Naive B cell (primary cell): ENCODE measurements at places on chromosomes 2 and 18. TPM values are rescaled to one million over a fixed set of nuclear protein-coding genes. Genes with fewer than 3 reads are reported as not detected.

GRCh38 chr2:151654891-151655290 is 79.4 kb downstream of the NEB start:
- DNase-seq = no peak

GRCh38 chr2:230925879-230926765 is 1.1 kb upstream of the GPR55 start:
- DNase-seq = no peak

DNA sequence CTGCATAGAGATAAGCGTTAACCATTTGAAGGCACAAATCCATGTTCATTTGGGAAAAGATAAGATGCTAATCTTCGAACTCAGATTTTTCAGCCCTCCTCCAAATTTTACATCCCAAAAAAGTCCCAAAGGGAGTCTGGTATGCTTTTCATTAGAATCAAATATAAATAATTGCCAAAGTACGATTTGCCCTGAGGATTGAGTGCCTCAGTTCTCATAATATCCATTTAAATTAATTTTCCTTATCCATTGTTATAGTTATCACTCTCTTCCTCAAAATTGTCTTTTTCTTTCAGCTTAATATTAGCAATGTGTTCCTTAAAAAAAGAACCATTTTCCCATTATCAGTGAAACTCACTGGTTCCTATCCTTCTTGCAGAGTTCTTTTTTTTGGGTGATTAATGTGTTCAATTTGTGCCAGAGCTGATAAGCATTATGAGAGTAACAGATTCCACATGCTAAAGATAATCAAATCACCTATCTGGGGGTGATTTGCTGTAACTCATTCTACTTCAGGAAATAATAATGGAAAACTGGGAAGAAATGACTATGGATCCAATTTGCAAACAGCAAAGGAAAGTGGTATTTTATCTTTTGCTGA is 686 bp downstream of the HNMT start:
- DNase-seq = no peak

DNA sequence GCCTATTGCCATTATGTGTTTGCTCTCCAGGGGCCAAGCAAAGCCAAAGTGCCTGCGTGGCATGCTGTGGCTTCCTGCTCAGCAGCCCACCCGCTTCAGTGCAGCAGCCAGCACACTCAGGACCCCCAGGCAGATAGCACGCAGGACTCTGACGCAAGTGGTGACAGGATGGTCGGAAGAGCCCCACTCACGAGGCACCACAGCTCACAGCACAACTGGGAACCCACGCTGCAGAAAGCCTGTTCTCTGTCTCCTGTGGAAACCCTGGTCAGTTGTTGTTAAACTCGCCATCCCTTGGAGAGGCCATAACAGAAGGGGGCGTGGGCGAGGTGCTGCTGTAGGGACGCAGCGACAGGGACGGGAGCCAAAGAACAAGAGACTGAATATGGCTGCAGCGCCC is 76.4 kb downstream of the HDAC4 start:
- DNase-seq = no peak

DNA sequence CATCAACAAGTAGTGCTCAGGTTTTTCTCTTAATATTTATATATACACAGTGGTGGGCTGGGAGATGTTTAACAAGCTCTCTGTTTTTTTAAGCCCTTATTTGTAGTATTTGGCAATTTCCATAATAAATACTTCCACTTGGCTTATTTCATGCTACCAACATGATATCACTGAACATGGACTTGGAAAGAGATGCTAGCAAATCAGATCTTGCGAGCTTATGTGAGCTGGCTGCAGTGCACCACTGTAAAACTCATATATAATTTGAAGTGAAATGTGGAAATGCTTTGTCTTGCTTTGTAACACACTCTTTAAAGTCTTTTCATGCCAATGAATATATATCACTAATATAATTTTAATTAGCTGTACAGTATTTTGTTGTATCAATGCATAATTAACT is 155.7 kb downstream of the ALK start:
- DNase-seq = no peak

DNA sequence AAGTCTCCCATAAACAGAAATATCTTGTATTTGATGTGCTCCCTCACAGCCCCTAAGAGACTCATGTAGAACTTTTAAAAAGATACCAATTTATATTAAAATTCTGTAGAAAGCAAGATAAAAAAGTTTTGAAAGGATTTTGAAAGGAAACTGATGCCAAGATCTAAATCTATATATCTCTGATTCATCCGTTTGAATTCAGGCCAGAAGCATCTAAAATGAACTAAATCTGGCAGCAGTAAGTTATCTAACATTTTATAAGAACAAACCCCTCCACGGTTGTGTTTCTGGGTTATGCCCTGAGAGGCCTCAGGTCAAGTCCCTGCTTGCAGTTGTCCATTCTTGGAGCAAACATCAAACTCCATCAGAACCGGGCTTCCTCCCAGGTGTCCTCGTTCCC is 165.8 kb downstream of the FBXO15 start:
- DNase-seq = no peak

- peak; percentile 82 for DNase-seq
Observed at GRCh38 chr2:68751397-68752339, 17.1 kb downstream of the ARHGAP25 start.

- peak; percentile 65 for DNase-seq
Observed at GRCh38 chr18:13577091-13577697, 149.2 kb downstream of the FAM210A start.

- DNase-seq = no peak
Observed at GRCh38 chr2:50443868-50444630, 587.9 kb downstream of the NRXN1 start.

BOLL gene
- polyA plus RNA-seq = not detected

HADHB gene
- polyA plus RNA-seq = 109 TPM

ARHGAP25 gene
- polyA plus RNA-seq = 164 TPM

APCDD1 gene
- 1.9 TPM for polyA plus RNA-seq

CPS1 gene
- polyA plus RNA-seq = not detected
